ENCODE measurements at places on chromosomes 3 and 15.
A peak's percentile ranks its signal among the peaks of the same experiment; 100 is the strongest.

DNA sequence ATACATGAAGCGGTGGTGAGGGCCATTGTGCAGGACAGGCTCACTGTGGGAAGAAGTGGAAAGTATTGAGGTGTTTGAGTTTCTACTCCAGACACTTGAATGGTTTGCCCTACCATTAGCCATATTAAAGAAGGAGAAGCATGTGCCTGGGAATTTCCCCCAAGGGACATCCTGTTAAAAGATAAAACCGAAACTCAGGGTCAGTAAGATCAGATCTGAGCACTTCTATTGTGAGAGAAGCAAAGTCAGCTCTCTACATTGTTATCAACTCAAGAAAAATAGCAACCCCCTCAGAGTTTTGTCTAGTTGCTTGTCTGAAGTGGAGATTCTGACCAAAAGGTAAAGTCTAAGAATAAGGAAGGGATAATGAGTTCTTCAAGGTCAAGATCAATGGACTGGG is 269.8 kb downstream of the CHST2 start:
- DNase-seq, result no peak

DNA sequence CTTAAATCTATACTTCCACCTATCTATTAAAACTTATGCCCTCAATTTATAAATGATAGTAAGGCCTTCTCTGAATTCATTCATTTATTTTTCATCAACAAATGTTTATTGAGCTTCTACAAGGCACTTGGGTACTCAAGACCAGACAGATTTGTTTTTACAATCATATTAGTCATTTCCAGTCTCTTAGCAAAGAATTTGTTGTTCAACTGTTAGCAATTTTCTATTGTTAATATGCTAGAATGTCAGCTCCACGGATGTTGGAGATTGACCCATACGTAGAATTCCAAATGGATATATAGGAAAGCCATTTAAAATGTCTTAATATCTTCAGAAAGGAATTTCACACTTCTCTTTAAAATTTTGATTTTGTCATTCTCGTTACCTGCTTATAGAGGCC is 36.7 kb downstream of the ZBTB38 start:
- DNase-seq, result no peak

- DNase-seq, result no peak
Observed at GRCh38 chr3:112875561-112875960, 28.9 kb upstream of the CD200R1L start.

DNA sequence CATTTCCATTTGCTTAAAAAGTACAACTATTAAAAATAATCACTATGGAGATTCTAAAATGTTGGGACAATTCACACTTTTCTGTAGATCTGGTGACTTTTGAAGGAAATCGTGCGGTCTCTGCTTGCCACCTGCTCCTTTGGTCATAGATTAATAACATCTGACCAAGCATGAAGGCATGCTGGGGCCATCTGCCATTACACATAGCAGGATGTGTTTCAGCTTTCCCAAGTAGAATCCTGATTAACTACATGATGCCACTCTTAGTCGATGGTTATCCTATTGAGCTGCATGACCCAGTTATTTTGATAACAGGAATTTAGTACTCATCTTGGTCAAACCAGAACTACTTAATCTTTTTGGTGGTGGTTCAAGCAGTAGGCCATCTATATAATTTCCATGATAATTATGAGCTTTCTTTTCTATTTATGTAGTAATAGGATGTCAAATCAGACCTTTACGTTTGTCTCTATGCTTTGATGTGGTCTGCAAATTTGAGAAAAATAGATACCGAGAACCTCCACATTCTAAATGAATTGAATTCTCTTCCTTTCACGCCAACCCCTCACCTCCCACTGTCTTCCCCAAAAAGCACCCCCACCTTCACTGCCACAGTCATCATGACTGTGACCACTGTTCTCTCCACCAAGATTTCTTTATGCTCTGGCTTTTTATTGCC is 158.1 kb downstream of the DIPK2A start:
- DNase-seq, result no peak

DNA sequence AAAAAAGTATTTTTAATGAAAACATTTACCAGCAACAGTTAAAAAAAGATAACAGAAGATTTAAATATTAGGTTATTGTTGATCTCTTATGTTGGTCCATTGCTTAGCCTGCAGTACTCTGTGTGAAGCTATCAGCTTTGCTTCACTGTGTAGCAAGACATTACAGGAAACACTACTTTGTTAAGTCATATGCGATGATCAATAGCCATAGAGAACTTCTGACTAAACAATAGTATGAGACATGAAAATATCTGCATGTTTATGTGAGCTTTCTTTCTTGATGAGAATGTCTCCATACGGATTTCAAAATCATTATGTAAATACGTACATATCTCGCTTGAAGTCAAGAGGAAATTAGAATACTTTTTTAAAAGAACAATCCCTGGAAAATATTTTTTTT is 27.0 kb upstream of the CAPN3 start:
- no peak for DNase-seq

DNA sequence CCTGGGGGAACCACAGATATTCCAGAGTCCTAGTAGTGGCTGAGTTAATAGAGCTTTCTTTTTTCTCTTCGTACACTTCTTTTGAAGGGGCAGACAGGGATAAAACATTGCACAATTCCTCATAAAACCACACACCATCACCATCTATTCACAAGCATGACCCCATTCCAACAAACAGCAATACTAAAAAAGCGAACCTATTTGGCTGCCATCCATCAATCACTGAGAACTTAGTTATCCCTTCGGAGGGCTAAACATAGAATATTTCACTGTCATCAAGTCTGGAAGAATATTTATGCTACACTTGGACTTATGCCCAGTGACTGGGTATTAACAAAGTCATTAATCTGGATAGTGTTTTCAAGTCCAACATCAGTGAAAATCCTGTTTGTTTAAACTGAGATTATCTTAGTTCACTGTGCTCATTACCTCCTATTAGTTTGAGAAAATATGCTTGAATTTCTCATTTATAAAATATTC is 80.3 kb upstream of the PRTG start:
- DNase-seq, result no peak

DNA sequence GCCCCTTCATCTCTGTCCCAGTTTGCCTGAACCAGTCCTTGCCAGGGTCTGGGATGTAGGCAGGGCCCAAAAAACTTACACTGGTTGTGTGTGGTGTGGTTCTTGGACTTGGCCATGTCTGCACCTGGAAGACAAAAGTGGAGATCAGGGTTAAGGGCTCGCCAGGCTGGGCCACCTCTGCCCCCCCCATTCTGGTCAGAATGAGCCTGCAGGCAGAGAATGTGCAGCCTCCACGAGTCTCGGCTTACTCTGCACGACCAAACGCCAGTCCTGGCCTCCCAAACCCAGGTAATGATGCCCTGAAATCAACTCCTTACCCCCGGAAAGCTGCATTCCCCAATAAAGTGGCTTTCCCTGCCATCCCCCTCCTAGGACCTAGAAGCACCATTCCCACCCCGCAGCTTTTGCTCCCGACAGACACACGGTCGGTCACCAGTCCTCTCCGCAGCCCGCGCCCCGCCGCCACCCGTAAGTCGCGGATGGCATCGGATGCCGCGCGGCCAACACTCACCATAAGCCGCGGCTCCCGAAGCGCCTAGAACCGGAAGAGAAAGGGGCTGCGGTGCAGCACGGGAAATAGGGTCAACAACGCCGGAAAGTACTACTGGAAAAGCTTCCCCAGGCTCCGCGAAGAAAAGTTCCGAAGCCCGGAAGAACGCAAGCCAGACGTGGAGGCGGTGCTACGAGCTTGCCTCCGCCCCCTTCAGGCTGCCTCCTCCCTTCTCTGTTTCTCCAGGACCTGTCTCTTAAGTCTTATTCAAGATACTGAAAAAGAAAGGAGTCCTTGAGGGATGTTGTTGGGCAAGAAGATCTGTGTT is at the start of gene RPL29:
RPL29 (minus strand) TSS at position 550 of the 818 bp plus-strand sequence; CDS start at position 116, 434 bp downstream.
- peak; percentile 85 for DNase-seq

GRCh38 chr3:158260392-158260791 is 150.5 kb downstream of the RSRC1 start:
- DNase-seq, result no peak

- DNase-seq, result no peak
Observed at GRCh38 chr3:120506076-120506827, 55.5 kb upstream of the FSTL1 start.

- DNase-seq, result no peak
Observed at GRCh38 chr3:177822681-177823096, 625.4 kb upstream of the TBL1XR1 start.

- DNase-seq, result no peak
Observed at GRCh38 chr3:66378256-66378655, 122.6 kb downstream of the LRIG1 start.

DNA sequence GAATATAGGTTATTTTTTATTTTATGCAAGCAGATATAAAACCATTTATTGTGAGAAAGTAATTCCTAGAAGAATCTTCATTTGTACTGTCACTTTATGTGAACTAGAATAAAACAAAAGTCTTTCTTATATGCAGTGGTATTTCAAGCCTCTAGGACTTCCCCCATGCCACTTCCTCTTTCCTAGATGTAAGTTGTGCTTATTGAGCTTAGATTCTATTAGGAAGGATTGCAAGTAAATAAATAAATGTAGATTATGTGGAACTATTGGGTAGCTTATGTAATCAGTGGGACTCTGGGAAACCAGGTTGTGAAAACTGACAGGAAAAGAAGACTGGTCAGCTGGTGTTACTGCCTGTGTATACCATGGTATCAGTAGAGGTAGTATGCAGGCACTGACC is 169.7 kb downstream of the RSRC1 start:
- DNase-seq, result no peak

DNA sequence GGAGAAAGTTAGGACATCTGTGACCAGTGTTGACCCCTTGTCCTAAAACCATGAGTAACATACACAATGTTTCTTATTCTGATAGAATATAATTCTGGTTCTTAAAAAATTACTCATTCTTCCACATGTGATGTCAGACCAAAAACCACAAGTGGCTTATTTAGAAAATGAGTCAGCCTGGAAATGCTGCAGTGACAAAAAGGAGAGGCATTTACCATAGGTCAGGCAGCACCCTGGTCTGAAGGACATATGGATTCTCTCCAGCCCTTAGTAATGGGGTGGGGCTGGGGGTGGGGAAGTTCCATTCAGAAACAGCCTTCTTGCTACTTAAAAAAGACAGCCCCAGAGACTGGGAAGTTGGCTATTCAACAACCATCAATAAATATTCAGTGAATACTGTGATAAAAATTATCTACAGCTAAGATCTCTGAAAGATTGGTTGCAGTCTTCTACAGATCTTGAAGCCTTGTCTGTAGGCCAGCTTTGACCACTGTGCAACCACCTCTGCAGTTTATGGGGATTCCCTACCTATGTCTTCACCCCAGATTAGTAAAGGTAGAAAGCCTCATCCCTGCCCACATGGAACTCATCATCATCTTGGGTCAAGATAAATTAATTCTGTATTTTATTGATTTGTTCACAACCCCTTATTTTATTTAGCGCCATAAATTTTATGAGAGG is 34.9 kb upstream of the TIMP4 start:
- DNase-seq, result peak; percentile 40

DNA sequence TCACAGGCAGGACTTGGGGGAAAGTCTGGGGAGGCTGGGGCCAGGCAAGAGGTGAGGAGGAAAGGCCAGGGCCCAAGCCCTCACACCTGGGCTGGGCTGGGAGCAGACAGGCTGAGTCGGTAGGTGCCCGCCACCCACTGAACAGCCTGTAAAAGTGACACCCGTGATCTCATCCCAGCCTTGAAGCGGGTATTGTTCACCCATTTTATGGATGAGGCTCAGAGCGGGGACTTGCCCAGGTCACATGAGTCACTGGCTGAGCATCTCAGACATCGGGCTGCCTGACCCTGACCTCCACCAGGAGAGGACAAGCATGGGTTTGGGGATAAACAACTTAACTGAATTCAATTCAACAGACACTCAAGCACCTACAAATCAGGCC is 52.0 kb upstream of the CTSH start:
- no peak for DNase-seq

DNA sequence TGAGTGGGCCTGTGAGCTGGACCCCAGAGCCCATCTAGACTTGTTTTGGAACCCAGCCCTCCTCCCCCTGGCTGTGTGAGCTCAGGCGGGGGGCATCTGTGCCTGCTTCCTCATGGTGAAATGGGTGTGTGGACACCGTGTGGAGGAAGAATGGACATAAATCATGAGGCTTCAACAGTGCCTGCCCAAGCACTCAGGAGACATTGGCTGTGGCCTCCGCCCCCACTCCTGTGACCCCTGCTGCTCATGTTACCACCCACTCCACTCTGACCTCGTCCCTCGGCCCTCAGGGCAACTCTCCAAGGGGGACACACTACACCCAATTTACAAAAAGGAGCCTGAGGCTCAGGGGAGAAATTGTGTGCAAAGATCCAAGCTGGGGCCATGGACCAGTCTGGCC is 16.6 kb downstream of the TPRA1 start:
- no peak for DNase-seq

- no peak for DNase-seq
Observed at GRCh38 chr15:44087578-44088465, 107.2 kb downstream of the FRMD5 start.

- DNase-seq, result no peak
Observed at GRCh38 chr3:149657321-149657925, 402 bp downstream of the WWTR1 start.

- DNase-seq, result no peak
Observed at GRCh38 chr3:140571836-140572235, 106.0 kb upstream of the TRIM42 start.

All from GF-D8 (cell line).